C1 segment of cervical spinal cord (tissue), 14 donors: ENCODE measurements at places on chromosomes 4 and X.

DNA sequence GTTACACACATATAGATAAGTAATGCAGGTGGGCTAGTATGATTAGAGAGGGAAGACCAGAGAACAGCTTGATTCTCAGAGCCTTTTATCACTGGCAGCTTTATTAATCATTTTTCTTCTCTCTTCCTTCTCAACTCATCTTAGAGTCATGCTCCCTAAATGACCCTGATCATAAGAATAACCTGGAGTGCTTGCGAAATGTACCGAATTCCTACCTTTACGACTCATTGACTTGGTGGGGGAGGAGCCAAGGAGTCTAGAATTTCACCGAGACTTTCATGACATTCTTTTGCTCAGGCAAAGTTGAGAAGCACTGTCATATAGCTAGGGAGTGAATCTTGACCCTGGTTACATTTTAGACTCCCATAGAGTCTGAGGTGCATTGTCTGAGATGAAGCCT, 298.9 kb upstream of the PUDP start:
- no peak for DNase-seq

GRCh38 chrX:87518504-87518903, 902 bp downstream of the KLHL4 start:
- no peak for DNase-seq

GRCh38 chr4:53703267-53703655, 112.0 kb upstream of the LNX1 start:
- no peak for DNase-seq

DNA sequence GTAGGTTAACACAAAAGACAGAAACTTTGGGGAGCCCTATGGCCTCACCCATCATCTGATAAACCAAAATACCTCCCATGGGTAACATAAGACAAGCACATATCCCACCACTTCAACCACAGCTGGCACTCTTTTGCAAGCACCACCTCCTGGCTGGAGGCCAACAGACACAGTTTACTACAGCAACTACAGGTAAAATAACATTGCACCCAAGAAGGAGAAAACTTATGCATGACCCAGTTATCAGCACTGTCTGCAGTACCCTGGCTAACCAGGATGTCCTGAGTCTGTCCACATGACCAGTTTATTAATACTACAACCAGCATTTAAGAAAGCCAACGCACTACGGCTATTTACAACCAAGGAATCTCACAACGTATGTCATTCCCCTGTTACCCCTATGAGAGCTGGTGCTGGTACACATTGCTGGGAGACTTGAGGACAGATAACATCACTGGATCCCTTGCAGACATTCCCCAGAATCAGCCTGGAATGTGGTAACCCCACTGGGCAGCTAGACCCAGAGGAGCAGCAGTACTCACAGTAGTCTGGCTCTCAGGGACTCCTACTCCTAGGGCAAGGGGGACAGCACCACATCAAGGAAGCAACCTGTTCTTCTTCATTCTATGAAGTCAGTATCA, 32.0 kb downstream of the ELF2 start:
- DNase-seq: no peak

- DNase-seq: no peak
These were observed 436.0 kb downstream of the IL1RAPL1 start for GRCh38 chrX:29023207-29023606.

DNA sequence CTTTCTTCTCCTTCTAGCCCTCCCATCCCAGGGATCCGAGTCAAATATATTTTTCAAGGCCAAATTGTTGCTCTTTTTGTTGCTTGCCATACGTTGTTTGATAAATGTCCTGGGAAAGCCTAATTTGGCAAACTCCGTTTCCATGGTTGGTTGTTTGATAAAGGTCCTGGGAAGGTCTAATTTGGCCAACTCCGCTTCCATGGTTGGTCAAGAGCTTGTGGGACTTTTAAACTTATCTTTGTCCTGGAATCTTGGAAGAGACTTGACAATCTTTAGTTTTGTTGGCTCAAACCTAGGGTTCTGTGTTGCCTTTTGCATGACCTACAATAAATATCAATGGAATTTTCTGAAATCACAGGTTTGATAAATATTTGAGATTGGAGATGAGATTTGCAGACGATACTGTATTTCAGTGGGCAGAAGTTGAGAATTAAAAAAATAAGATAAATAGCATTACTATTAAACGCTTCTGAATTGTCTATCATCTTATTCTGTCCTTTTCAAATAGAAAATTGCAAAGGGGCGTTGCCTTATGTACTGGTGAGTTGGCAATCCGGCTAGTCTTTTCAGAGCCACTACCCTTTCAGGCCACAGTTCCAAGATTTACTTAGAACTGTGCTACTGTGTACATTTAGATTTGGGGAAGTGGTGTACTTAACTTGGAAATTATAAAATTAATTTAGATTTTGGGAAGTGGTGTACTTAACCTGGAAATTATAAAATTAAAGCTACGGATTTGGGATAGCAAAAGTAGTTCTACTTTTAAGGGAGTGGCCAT, 804 bp downstream of the OSTC start:
- no peak for DNase-seq
